ENCODE measurements at places on chromosomes 16 and 17.

DNA sequence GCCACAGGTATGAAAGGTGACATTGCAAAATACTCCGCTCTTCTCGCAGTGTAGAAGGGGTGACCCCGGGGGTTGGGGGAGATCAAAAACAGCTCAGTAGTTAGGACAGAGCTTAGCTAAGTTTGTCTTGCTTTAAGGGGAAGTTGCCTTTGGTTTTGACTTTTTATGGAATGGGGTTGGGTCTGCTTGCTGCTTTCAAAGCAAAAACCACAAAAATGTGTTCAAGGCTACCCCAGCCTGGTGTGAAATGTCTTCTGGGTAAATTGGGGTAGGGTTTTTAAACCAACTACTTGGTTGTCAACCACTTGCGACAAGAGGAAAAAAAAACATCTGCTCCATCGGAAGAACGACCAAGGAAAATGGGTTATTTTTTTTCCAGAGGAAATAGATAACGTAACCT, 6.2 kb downstream of the FUS start:
- no peak for DNase-seq

GRCh38 chr17:77098884-77099545, 41.8 kb upstream of the SEC14L1 start:
- DNase-seq, result no peak

- no peak for DNase-seq
These were observed 1.0 kb downstream of the PER1 start for GRCh38 chr17:8151120-8151640.

- DNase-seq, result no peak
These were observed 276.5 kb downstream of the XYLT1 start for GRCh38 chr16:17194190-17194780.

- no peak for DNase-seq
These were observed 112.2 kb downstream of the ZNF18 start for GRCh38 chr17:11885051-11885450.

DNA sequence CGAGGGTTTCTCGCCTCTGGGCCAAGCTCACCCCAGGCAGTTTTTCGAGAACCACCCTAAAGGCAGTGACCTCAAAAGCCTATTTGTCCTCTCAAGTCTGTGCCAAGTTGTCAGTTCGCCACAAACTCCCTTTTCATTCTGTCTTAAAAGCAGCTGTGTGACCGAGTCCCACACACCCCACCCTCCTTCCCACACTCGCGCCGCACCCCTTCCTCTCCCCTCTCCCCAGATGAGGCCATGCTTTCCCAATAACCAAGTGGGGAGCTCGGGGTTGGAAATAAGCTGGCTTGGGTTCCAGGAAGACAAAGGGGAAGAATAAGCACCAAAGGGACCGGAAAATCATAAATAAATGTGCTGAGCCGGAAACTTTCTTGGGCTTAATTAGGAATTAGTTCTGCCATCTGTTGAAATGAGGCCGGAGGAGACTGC, 36.7 kb downstream of the GRIN2C start:
- no peak for DNase-seq

DNA sequence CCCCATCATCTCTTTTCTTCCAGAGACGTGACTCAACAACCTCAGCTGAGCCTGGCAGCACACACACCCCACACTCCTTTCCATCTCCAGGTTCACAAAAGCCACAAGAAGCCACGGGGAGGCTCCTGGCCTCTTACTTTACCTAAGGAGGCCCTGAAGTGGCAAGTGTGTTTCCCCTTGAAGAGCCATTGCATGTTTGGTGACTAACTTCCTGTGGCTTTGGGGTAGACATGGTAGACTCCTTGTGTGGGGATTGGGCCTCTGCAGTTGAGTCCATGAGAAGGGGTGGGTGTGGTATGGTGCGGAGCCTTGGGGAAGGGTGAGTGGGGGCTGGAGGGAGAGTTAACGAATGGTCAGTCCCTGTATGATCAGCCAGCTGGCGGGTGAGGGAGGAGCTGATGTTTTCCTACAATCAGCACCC, 24.2 kb downstream of the SAP30BP start:
- no peak for DNase-seq

DNA sequence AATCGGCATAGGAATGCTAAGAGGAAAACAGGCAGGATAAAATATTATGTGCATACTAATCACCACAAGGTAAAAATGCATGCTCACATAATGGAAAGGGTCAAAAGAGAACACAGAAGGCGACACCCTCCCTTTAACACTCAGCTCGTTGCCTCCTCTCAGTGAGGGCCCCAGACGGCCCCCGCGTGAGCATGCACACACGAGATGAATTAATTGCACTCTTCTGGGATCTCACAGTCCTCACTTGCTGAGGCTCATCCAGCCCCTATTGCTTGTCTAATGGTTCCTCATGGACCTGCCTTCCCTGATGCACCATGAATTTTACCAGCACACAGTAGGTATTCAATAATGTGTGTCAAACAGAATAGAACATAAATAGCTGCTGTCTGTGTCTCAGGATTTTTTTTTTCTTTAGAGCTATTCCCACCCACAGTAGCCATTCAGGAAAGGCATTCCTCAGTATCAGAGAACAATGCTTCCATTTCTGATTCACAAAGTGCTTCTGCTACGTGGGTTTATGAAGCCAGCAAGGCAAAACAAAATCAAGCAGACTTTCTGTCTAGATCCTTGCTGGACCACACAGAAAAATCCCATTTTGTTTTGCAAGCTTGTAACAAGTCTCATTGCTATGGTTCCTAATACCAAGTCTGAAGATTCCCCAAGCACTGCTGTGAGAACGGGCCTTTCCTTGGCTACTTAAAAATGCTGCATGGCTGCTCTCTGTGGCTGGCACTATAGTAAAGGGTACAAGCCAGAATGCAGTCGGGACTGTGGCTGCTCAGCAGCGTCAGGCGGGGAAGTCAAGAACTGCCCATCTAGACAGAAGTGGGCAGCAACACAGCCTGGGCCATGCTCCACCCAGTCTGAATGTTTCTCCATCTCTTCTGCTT, 43.6 kb downstream of the TOM1L2 start:
- DNase-seq, result no peak

DNA sequence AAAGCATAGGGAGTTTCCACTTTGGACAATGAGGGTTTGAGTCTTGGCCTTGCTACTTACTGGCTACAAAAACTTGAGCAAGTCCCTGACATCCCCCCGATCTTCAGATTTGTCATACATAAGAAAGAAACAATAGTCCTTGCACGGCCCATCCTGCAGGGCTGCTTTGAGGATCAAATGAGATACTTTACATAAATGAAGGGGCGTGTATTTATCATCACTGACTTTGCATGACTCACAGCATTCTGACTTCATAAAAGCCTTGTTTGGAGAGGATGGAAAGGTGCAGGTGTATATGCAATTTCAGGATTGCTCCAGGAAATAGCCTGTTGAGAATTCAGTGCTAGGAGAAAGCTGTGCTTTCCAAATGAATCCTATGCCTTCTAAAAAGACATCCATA, 465.0 kb upstream of the MAF start:
- no peak for DNase-seq

GRCh38 chr16:73614131-73614530, 566.2 kb upstream of the ZFHX3 start:
- DNase-seq, result no peak

GRCh38 chr17:41812381-41813151, at the start of gene FKBP10:
TSS of gene FKBP10 (plus strand) at chr17:41813004. CDS start at chr17:41813035, 31 bp downstream.
- DNase-seq, result no peak

DNA sequence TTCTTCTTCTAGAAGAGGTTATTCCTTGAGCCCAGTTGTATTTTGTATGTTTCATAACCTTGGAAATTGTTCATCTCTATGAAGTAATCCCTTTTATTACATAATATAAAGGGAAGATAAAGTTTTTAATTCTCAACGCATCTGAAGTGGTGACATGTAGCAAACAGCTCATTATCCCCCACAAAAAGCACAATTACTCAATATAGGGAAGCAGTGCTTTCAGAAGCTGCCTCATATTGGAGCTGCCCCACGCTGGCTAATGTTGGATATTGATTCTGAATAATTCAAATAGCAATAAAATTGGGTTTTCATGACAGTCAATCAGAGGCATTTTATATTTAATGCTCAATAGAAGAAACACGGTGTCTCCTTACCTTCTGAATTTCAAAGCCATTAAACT, 604.3 kb upstream of the RBFOX1 start:
- no peak for DNase-seq

DNA sequence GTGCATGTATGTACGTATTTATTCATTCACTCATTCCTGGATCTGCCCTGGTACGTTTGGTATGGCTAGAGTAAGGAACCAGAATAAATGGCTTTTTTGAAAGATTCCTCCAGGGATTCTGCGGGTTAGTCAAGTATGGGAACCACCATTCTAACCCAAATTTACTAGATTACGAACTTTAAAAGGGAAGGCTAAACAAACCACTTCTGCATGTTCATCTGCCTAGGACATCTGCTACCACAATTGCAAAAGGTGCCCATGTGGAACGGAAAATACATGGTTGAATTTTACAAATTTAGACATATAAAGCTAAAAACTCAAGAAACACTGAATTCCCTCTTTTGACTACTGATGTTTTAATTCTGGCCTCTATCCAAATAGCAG, 22.1 kb downstream of the CYTH1 start:
- DNase-seq, result no peak

GRCh38 chr16:71276589-71277334, 12.4 kb downstream of the CMTR2 start:
- DNase-seq, result no peak

- no peak for DNase-seq
These were observed 60.8 kb downstream of the TEX14 start for GRCh38 chr17:58630883-58631522.

DNA sequence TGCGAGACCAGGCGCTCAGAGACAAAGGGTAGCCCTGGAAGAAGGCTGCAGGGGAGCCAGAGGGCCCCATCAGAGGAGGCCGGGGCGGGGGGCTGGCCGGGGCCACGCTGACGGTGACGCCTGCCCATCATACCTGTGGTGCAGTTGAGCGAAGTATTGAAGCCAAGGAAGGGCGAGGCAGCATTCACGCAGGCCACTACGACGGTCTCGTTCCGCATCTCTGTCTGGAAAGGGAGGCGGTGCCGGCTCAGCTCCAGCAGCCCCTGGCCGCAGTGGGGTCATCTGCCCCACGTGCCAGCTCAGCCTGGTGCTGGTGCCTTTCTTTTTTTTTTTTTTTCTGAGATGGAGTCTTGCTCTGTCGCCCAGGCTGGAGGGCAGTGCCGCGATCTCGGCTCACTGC, 4.9 kb upstream of the MRPL28 start:
- DNase-seq, result no peak

GRCh38 chr16:52544703-52545102, 2.2 kb downstream of the TOX3 start:
- no peak for DNase-seq

DNA sequence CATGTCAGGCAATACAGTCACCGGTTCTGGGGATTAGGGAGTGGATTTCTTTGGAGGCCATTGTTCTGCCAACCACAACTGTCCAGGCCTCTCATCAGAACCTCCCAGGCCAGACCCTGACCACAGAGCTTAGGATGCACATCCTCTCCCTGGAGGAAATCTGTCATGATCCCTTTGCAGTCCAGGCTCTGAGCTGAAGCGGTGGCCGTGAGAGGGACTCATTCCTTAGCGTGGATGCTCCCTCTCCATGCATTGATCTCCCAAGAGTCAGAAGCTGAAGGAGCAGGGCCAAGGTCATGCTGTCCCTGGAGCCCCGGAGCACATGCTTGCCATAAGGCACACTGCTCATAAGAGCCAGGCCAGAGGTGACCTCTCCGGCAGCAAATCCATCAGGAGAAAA, 181.4 kb downstream of the COPRS start:
- no peak for DNase-seq

- DNase-seq, result no peak
These were observed 14.2 kb downstream of the ANKFY1 start for GRCh38 chr17:4249452-4250029.

DNA sequence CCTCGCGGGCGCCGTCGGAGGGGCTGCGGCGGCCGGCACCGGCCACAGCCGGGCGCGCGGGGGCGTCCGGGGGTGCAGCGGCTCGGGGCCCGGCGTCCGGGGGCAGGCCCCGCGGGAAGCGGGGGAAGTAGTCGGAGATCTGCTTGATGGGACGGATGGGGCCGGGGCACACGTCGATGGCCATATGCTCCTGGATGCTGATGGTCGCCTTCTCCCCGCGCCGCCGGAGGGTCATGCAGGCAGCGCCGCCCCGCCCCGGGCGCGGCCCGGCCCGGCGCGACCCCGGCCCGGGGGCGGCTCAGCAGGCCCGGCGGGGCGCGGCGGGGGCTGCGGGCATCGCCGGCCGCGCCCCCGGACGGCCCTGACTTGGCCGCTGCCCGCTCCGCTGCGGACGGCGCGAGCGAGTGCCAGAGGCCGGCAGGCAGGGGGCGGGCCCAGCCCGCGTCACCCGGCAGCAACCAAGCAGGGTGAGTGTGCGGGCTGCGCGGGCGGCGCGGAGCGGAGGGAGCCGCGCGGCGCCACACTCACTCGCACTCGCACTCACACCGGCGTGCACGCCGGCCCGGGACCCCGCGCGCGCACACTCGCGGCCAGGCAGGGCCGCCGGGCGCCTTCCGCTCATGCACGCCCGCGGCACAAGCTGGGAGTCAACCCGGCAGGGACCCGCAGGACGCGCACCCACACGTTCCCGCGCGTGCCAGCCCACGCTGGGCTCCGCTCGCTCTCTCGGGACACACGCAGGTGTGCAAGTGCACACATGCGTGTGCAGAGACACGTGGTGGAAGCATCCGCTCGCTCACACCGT, at the start of gene DOC2B:
TSS of gene DOC2B (minus strand) at position 406 of the 805 bp plus-strand sequence. CDS start at position 235, 171 bp downstream.
- no peak for DNase-seq

DNA sequence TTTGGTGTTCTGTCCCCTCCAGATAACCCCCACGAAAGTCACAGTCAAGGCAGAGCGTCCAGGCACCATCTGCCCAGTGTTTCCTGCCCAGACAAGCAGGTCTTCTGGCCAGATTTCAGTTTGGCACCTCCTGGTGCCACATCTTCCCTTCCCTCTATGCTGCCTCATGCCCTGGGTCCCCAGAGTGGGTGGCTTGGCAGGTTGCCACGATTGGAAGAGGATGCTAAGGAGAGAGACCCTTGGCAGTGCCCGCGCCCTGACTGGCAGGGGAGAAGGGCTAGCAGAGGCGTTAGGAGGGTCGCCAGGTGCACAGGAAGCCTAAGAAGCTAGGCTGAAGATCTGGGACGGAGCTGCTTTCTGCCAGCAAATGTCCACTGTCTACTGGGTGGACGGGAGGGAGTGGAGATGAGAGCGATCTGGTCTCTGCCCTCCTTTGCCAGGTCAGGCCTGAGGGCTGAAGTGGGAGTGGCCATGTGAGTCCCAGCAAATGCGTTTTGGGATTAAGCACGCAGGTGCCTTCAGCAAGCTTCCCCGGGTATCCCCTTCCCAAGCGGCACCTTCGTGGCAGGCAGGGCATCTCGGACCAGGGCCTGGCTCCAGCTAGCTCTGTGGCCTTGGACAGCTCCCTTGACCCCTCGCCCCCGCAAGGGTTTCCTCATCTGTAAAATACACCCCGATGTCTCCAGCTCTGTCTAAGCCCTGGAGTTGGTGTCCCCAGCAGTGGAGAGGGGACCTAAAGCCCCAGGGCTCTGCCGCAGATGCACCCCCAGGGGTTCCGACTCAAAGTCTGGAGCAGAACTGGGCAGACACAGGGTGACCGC, 13.4 kb upstream of the CD300A start:
- DNase-seq, result peak; percentile 35

- peak; percentile 71 for DNase-seq
These were observed 85.8 kb upstream of the SEC14L1 start for GRCh38 chr17:77054936-77055335.

GRCh38 chr17:8186446-8186786, 3.6 kb downstream of the BORCS6 start:
- DNase-seq, result no peak

- no peak for DNase-seq
These were observed 10.4 kb downstream of the PRSS54 start for GRCh38 chr16:58284469-58284868.

- DNase-seq, result no peak
These were observed 16.7 kb upstream of the ALKBH5 start for GRCh38 chr17:18166894-18167293.

- no peak for DNase-seq
These were observed 38.7 kb upstream of the NGFR start for GRCh38 chr17:49456183-49456965.
